ENCODE measurements at places on chromosomes 4 and X.
A peak's percentile ranks its signal among the peaks of the same experiment; 100 is the strongest.

DNA sequence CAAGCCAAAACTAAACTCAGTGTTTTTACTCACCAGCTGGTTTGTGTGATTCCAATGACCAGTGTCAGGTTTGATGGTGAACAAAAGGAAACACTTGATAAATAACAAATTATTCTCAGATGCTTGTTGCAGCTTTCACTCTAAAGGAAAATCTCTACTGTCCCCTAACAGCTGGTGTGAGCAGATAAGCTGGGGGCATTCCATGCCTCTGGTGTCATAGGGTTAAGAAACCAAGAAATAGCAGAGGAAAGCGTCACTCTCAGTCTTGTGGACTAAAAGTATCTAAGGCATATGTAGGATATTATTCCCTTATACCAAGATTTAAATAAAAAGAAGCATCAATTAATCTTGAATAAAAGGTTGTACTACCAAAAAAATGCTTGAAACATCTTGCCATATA is 24.3 kb downstream of the TRPC5 start:
- no peak for DNase-seq

GRCh38 chr4:91127192-91127591 is 1000.0 kb downstream of the CCSER1 start:
- DNase-seq, result no peak

GRCh38 chr4:76736414-76736813 is 161.5 kb downstream of the SOWAHB start:
- DNase-seq, result no peak

DNA sequence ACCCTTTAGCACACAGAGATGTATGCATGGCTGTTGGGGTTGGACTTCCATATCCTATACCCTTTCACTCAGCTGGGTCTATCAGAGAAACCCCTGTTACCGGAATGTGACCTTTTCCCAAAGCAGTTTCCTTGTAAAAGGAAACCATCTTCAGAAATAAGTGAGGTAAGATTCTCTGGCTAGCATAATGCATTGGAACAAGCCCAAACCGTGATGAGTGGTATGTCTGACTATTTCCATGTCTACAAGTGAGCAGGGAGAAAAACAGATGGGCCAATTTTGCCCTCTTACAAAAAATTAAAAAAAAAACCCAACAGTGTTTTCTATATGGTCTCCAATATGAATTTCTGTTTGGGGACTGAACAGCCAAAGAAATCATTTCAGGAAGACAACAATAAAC is 283.9 kb downstream of the SMARCA1 start:
- DNase-seq, result no peak

GRCh38 chr4:148539387-148539786 is 97.2 kb upstream of the NR3C2 start:
- no peak for DNase-seq

- DNase-seq, result no peak
Measured at GRCh38 chrX:39065051-39065871, 264.0 kb downstream of the MID1IP1 start.

DNA sequence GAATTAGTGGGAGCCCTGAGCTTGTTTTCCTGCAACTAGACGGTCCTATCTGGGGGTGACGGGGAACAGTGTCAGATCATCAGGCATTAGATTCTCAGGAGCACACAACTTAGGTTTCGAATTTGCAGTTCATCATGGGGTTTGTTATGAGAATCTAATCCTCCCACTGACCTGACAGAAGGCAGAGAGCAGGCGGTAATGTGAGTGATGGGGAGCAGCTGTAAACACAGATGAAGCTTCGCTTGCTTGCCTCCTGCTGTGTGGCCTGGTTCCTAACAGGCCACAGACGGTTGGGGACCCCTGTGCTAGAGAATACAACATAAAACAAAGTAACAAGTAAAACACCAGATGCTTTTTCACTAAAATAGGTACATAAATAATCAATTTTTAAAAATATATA is 86.2 kb upstream of the BLTP1 start:
- DNase-seq, result no peak

GRCh38 chrX:153635788-153636668 is 11.0 kb upstream of the DUSP9 start:
- DNase-seq, result no peak

- DNase-seq, result no peak
Measured at GRCh38 chrX:1581132-1581531, 10.3 kb upstream of the AKAP17A start.

DNA sequence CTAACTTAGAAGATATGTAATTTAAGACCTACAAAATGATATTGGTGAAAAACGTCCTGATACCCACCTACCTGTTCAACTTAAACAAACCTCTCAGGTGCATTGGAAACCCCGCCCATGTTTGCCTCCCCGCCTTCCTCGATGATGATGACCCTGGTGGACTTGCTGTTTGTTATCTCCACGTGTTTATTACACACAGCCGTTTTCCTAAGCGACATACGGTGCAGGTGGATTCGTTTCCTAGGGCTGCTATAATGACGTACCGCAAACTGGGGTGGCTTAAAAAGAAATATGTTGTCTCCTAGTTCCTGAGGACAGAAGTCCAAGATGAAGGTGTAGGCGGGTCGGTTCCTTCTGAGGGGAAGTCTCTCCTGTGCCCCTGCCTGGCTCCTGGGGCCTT is 110.7 kb downstream of the GPR143 start:
- no peak for DNase-seq

- no peak for DNase-seq
Measured at GRCh38 chrX:97860226-97860625, 976.5 kb downstream of the RPA4 start.

- no peak for DNase-seq
Measured at GRCh38 chr4:64250488-64250887, 158.8 kb downstream of the TECRL start.

DNA sequence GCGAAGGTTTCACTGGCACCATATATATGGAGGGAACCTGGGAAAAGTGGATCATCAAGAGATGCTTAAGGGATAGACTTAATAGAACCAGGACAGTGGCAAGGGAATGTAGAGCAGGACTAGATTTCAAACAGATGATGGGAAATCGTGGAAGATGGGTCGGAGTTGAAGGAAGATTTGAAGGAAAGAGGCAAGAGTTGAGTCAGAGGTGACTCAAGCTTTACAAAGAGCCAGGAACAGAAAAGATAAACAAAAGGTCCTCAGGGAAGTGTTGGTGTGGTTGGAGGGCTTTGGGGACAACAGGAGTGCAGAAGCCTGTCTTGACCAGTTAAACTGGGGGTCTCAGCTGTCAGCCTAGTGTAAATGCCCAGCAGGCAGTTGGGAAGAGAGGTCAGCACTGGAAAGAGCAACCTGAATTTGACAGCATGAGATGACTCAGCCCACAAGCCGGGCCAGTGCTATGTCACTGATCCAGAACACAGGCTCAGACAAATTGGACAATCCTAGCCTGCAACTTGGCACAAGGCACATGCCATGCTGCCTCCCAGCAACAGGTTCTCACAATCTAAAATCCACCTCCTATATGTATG is 230.5 kb downstream of the IDS start:
- DNase-seq, result no peak

DNA sequence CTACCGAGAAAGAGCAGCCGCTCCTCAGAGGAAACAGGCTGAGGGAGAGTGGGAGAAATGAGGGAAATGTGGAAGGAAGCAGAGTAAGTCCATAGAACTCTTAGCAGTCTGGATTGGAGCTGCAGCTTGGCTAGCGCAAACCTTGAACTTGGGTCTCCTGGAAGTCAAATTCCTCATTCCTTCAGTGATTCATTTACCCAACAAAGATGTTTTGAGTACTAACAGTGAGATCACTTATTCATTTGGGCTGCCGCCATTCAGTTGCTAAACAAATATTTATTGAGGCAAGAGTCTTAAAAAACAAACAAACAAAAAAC is 51.5 kb downstream of the SEL1L3 start:
- DNase-seq, result no peak

DNA sequence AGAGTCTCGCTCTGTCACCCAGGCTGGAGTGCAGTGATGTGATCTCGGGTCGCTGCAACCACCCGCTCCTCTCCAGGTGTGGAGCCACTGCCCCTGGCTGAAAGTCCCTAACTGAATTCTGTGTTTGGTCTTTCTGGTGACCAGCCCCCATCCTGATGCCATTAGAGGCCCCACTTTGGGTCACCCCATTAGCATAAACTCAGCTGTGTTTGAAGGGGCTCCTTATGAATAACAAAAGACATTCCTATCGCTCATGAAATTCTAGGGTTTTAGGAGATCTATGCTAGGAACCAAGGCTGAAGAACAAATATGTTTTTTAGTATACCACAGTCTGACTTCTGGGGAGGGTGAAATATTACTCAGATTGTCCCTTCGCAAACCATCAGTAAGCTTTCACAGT is 652.9 kb downstream of the ADGRL3 start:
- DNase-seq, result no peak

GRCh38 chr4:139853309-139853708 is 187.7 kb downstream of the MGST2 start:
- DNase-seq, result no peak

DNA sequence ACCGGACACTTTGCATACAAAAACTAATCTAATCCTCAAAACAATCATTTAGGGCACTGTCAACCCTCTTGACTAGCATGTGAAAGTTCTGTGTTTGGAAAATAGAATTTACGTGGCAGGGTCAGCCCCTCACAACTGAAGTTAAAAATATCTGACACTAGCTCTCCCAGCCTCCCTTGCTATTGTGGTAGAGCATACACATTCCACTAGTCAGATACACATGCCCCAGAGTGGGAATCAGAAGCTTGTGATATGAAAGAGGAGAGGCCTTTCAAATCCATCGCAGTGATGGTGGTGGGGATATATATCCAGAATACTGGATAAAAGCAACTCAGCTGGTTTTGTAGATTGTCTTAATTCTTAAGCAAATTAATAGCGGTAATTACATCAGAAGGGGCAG is 205.7 kb upstream of the IL15 start:
- no peak for DNase-seq

- peak; percentile 83 for DNase-seq
Measured at GRCh38 chrX:40175511-40176350, 78.0 kb upstream of the BCOR start.

DNA sequence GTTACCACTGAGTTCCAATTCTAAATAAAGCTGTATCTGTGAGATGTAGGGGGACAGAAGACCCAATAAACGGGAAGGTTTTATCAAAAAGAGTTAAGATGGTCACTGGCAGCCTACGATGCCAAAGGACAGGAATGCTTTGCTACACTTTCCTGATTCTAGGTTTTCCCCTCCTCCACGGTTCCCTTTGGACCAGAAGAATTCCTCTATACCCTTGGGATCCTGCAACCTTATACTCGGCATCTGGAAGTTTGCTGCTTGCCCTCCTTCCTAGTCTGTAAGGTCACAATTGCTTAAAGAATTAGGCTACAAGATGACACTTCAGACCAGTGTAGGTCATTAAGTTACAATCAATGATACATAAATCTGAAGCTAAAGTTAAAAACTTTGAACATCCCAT is 64.3 kb downstream of the SCML2 start:
- no peak for DNase-seq

DNA sequence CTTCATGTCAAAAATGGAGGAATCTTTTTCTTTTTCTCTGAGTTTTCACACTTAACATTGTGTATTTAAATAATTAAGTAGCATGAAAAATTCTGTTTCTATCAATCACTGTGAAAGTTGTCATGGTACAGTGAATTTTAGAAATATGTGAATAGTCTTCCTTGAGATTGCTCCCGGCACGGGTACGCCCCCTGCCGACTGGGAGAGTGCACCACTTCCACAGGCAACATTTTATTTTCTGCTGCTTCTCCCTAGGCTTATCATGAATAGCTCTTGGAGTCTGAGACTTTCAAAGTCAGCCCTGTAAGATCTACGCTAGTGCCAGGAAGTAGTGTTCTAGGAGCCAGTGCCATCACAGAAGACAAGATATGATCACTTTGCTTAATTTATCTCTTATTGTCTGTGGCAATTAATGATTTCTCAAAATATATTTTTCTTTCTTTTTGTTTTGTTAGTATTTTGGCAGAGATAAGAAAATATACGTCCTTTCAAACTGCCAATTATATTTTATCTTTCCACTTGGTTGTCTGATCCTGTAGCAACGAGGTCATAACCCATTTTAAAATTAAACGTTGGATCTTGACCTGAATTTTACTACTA is 763.8 kb upstream of the AADAT start:
- DNase-seq, result peak; percentile 31

- no peak for DNase-seq
Measured at GRCh38 chrX:132267392-132267791, 48.1 kb upstream of the RAP2C start.
